ENCODE measurements at places on chromosomes 5 and 9.

- DNase-seq, result no peak
These were observed 228.0 kb downstream of the SNX18 start for GRCh38 chr5:54745599-54745998.

DNA sequence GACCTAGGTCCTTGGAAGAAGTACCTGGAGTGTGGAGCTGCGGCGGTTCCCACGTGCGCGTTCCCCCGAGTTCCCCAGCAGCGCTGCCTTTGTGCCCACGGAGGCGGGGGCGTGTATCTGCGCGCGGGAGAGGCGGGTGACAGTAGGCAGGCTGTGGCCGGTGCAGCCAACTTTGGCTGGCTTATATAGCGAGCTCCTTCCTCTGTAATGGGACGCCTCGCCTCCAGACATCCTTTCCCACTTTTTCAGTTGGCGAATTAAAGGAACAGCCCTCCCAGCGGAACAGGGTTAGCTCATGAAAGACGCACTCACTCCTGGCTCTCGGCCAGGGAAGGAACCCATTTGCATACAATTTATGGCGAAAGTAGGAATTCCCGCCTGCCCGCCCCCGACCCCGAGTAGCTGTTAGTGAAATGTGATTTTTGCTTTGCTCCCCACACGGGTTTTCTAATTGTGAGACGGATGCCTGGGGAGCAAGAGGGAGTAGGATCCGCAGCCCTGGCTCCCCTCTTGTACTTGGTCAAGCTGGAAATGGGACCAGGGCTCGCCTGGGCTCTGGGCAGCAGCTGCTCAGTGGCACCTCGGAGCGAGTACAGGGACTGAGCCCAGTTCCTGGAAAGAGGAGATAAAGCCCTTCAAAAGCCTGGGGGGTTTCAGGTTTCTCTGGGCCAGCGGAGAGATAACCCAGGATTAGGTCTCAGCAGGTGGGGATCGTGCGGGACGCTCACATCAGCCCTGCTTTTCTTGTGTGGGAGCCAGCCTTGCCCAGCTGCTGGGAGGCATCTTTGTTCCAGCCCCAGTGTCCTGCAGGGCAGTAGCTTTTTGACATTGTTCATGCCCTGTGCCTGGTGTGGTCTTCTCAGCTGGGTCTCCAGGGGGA lies at the start of gene TNC:
Gene TNC, minus strand, starts transcription at position 159 of the 880 bp plus-strand sequence. CDS start 27,139 bp downstream, outside the sequence.
- DNase-seq, result no peak

- no peak for DNase-seq
These were observed 176.4 kb downstream of the AUH start for GRCh38 chr9:91185193-91185886.

DNA sequence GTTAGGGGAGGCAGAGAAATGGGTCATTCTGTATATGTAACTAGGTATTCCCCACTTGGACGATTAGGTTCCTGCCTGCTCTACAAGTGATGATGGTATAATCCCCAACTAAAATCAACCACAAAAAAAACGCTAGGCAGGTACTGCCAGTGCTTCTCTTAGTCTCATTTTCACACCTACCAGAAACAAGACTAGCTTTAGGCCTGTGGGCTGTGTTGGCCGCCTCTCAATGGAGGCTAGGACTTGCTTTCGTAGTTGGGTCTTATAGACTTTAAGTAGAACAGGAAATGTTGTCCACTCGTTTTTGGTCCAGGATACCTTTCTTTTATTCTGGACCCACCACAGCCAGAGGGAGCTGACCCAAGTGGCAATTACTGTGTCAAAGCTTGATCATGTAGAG lies 111.8 kb downstream of the UNC13B start:
- DNase-seq, result no peak

DNA sequence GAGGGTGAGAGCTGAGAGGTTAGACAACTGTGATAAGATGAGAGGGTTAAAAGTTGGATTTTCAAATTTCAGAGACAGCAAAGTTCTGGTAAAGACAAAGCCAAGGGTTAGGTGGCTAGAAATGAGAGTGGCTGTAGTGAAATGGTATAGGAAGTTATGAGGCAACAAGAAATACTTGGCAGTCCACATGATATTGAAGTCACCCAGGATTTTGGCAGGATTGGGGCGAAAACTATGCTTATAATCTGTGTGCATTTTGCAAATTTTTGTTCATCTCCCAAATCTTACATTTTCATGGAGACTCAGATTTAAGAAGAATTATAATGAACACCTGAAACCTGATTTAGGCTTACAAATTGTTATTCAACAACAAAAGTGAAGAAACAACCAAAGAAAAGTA lies 35.6 kb downstream of the C9 start:
- no peak for DNase-seq

GRCh38 chr5:14218897-14219573 lies 75.9 kb downstream of the TRIO start:
- DNase-seq, result no peak

DNA sequence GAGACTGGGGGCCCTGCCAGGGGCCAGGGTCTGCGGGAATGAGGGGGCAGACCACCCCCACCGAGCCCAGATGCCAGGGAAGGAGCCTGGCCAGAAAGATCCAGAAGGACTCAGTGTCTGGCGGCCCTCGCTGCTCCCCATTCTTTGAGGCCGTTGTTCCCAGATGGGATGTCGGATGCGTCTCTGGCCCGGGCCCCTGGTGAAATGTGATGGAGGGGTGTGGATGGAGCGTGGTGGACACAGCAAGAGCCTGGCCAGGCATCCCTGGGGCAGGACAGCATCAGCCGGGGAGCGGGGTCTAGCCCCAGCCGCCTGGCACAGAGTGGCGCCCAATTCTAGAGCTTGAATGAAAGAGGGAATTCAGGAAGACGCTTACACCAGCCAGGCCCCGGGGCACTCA lies 46.2 kb upstream of the NKD2 start:
- no peak for DNase-seq

DNA sequence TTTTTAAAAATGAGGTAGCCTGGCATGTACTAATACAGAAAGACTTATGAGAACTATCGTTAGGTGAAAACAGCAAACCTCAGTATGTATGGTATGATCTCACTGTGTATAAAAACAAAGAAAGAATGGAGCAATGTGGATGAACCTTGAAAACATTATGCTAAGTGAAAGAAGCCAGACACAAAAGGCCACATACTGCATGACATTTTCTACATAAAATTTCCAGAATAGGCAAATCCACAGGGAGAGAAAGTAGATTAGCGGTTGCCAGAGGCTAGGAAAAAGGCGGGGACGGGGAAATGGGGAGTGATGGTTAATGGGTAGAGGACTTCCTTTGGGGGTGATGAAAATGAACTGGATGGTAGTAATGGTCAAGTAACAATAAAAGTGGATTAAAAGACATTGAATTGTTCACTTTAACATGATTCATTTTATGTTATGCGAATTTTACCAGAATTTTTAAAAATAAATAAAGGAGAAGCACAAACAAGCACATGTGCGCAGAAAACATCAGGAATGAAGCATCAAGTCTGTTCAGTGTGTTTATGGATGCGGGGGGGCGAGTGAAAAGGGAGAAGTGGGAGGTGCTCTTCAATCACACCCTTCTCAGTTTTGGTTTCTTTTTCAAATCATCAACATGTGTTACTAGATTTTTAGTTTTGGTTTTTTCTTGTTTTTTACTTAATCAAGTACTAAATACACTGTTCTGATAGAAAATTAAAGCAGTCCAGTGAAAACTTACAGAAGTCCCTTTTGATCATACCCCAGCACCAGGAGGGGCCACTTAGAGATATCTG lies 16.3 kb downstream of the ROR2 start:
- no peak for DNase-seq

- DNase-seq, result no peak
These were observed 43.7 kb upstream of the SHOC1 start for GRCh38 chr9:111838439-111838838.

DNA sequence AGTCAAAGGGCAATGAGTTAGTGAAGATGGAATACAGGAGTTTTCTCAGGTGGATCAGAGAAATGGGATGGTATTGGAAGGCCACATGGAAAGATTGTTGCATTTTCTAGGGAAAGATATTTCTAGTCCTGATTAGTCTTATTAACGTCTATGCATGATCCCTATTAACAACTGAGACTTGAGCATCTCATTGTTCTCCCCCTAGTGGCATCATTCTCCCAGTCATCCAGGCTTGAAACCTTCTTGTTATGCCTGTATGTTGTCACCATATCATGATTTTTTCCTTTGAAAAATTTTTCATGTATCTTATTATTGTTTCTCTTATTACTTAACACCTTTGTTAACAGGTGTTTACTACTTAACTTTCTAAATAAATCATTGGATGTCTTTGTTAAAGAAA lies 34.4 kb downstream of the KIF2A start:
- no peak for DNase-seq

DNA sequence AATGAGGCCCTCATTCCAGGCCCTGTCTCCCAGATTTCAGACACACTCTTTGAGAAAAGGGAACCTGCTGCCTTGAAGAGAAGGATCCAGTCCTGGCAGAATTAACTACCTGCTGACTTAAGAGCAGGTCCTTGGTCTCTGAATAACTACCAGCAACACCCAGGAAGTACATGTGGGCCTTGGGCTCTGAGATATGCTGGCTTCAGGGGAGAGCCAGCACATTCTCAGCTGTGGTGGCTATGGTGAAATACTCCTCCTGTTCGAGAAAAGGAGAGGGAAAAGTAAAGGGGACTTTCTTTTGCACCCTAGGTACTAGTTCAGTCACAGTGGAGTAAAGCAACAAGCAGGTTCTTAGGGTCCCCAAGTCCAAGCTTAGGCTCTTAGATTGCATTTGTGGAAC lies 120.0 kb downstream of the HMHB1 start:
- DNase-seq, result no peak

DNA sequence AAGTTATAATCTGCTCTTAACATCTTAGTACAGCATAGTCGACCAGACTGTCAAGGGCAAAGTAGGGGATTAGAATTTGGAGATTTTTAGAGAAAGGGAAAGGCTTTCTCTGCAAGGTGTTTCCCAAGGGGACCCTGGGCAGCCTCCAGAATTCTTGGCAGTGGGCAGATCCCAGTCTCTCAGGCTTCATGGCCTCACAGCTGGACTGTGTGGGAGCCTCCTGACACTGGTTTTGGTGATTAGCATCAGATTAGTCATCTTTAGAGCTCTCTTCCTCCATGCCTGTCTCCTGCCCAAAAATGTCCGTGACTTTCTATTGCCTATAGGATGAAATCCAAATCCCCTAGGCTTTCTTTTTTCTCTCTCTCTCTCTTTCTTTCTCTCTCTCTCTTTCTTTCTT lies 370.7 kb downstream of the ZSWIM6 start:
- DNase-seq, result no peak

DNA sequence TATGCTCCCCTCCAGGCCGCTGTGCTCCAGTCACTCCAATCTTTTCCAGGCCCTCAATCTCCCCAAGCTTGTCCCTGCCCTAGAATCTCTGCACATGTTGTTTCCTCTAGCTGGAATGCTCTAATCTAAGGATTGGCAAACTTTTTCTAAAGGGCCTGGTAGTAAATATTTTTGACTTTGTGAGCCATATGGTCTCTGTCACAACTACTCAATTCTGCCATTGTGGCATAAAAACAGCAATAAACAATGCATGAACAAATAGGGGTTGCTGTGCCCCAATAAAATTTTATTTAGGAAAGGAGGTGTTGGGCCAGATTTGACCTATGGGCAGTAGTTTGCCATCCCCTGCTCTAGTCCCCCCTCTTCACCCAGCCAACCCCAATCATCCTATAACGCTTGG lies 150.5 kb upstream of the LRRTM2 start:
- DNase-seq, result no peak

DNA sequence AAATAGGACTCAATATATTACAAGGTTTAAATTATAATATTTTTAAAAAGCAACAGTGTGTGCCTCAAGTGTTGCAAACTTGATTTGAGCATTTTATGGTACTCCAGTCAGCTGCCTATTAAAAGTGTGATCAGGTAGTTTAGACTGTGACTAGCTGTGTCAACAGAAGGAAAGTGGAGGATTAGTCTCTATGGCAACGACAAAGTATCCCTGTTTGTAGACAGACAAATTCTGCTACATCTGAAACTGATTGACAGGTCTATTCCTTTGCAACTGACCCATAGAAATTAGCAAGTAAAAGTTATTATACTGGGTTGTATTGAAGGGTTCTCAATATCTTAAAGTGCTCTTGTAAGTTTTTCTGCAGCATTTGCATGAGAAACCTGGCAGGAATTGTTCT lies 249.8 kb upstream of the ARRDC3 start:
- no peak for DNase-seq

GRCh38 chr5:81393430-81393782 lies 528 bp downstream of the ACOT12 start:
- DNase-seq, result no peak

GRCh38 chr9:116282597-116282996 lies 129.0 kb downstream of the PAPPA start:
- DNase-seq, result no peak

- no peak for DNase-seq
These were observed 80.8 kb upstream of the SEMA6A start for GRCh38 chr5:116655431-116655830.

- DNase-seq, result no peak
These were observed 265 bp downstream of the CA9 start for GRCh38 chr9:35674025-35674361.

GRCh38 chr9:134039386-134040175 lies 14.3 kb downstream of the BRD3OS start:
- no peak for DNase-seq

DNA sequence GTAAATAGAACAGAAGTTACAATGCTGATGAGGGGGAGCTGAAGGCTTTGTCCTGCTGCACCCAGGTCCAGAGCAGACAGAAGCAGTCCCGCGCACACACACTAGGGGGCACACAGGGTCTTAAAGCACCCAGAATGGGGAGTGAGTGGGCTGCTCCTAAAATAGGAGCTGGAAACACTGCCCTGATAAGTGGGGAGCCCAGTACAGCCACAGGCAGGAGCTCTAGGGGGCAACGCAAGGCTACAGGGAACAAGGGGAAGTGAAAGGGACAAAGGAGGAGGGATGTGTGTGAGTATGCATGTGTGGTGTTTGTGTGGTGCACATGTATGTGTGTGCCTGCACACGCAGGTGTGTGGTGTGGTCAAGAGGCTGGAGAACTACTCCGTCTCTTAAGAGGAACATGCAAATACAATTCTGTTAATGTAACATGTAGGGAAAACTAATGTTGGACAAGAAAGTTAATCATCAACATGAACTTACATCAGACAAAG lies 191.5 kb downstream of the ROR2 start:
- DNase-seq, result no peak

- DNase-seq, result no peak
These were observed 361.9 kb upstream of the SMARCA2 start for GRCh38 chr9:1653282-1653681.

DNA sequence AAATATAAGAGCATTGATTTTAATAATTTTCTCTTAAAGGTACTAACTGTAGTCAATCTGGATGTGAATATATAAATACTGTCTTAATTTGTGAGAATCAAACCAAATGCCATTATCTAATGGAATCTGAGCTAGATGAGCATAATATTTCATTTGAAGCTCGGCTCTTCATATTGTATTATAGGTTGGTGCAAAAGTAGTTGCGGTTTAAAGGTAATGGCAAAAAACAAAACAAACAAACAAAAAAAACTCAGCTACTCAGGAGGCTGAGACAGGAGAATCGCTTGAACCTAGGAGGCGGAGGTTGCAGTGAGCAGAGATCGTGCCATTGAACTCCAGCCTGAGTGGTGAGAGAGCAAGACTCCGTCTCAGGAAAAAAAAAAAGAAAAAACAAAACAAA lies 96.4 kb downstream of the CFAP90 start:
- no peak for DNase-seq

Measured in activated CD8-positive, alpha-beta memory T cell treated with anti-CD3 and anti-CD28 coated beads for 4 hours (primary cell).